ENCODE measurements at places on chromosomes 2 and 18.

DNA sequence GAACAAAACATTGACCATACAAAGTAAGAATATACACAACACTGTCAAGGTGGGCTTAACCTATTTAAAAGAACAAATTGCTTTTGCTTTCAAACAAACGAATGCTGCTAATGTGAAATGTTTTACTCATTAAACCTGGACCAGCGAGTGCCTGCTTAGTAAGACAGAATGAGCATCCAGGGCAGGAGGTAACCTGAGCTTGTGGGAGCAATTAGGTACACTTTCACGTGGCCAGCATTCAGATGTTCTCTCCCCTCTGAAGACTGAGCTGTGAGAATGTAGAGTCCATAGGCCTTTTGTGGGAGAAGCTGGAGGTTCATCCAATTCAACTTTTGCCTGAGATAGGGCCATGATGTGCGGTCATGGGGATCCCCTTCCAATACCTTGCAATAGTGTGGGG is 266.5 kb downstream of the TSN start:
- DNase-seq: no peak

GRCh38 chr18:61898640-61899101 is 5.9 kb upstream of the RNF152 start:
- DNase-seq: no peak

- DNase-seq: no peak
These were observed 152.8 kb downstream of the EHBP1 start for GRCh38 chr2:62858231-62858832.

DNA sequence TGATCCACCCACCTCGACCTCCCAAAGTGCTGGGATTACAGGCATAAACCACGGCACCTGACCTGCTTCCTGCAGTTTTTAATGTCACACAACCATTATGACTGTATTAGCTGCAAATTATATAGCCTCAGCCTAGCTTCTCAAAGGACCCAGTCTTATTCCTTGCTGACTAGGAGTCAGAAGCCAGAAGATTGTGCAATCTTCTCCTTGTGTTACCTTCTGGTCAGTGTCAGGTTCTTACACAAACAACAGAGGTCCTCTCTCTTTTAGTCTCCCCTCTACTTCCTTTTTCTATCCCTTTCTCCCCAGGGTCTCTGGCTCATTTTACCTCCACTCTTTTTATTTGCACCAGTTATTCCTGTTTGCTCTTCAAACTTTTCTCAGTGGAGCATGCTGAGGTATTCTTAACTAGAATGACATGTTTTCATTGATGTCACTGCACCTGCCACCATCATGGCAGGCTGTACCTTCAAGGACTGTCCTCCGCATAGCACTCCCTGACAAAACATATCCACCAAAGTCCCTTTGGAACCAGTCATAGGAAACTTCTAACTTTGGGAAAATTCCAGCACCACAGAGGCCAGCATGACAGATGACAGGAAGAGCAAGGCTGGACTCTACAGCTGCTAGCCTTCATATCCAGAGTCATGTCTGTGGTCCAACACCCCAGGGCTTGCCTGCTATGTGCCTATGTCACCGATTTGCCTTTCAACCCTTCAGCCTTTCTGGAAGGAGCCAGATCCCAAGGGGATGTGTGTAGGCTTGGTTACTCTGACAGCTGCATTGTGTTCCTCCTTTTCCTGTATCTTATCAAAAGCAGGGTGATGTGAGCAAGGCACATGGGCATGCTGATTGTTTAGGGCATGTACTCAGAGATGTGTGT is 45.2 kb upstream of the EPC2 start:
- DNase-seq: no peak

GRCh38 chr2:10193851-10194820 is 71.6 kb downstream of the RRM2 start:
- no peak for DNase-seq

DNA sequence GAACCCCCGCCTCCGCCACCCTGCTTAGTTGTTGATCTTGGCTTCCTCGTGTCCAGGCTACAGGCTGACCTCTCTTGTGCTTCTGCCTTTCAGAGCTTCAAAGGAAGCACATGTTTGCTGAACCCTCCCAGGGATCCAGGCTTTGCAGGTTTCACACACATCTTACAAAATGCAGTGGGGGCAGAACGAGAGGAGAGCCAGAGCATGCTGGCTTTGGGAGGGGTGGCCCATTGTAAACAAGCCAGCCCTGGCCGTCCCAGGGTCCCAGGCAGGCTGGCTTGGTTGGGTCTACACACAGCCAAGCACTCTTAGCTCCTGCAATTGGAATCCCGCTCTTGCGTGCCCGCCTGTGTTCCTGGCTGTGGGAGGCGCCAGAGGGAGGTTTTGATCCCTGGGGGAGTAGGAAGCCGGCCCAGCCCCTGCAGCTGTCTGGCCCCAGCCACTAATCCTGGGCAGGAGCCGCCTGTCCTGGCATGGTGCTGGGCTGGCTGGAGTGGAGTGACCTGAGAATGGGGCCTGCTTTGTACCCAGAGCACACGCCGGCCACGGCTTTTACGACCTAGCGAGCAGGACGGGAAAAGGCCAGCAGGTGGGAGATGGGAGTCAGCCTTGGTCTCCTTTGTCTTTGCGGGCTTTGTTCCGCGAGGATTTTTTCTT is 53.9 kb downstream of the SH3BP4 start:
- no peak for DNase-seq

GRCh38 chr2:137178951-137179377 is 413.6 kb downstream of the THSD7B start:
- no peak for DNase-seq

DNA sequence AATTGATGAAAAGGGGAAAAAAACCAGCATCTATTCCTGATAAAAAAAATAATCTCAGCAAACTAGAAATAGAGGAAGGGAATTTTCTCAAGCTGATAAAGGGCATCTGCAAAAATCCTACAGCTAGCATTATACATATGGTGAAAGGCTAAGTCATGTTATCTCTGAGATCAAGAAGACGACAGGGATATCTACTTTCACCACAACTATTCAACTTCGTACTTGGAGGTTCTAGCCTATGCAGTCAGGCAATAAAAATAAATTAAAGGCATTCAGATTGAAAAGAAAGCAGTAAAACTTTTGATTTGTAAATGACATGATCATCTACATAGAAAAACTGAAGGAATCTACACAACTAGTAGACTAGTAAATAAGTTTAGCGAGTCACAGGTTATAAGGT is 58.2 kb downstream of the CAB39 start:
- no peak for DNase-seq

DNA sequence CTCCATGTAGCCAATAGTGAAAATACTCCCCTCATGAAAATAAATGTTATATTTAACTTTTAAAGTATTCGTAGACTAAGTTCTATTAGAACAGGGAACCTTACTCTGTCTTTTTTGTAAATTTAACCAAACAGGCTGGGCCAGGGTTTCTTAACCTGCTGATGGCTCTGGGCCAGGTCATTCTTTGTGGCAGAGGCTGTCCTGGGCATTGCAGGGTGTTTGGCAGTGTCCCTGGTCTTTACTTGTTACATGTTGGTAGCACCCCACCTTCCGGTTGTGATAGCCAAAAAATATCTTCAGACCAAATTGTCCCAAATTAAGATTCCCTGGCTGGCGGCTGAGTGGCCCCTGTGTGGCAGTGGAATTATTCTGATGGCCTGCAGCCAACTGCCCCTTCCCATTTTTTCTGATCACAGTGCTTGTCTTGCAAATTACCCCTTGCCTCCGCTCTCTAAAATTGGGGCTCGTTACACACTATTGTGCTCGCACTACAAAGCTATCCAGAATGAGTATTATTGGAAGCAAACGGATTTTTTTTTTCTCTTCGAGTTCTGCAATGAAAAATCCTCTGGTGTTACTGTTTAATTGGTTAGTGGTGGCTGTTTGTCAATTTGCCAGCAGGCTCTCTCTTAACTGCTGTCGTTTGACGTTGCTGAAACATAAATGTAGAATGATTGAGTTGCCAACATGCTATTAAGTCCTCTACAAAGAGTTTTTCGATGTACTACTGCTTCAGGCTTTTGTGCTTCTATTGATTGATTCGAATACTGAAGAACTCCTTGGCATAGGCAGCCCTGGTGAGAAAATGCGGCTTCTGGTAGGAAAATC is 216.9 kb downstream of the SH3RF3 start:
- no peak for DNase-seq

DNA sequence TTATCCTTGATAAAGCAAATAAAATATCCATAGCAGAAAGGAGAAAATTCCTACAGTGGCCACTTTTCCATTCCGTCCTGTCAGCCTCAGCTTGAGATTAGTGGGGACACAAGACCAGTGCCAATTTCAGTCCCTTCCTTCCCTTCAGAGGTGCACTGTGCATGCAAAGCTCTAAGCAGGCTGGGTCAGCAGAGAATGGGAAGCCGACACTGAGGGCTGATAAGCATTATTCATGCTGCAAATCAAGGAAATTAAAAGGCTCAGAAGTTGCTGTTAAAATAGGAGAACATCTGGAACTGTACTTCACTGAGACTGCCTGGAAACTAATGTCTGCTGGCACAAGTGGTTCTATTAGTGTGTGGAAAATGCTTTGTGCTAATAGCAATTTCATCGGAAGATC is 534.3 kb downstream of the ADCYAP1 start:
- DNase-seq: no peak

DNA sequence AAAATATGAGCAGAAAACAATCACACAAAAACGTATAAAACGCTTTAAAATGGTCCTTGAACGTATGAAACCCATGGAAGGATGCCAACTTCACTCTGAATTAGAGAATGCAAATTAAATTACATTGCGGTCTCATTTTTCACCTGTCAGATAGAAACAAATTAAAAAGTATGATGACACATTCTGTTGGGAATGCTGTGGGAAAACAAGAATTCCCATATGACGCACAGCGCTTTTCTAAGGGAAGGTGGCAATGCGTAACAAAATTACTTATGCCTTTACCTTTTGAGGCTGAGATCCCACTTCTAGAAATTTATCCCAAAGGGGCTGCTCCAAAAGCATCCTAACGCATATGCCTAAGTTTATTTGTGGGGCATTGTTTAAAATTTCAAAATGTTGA is 3.8 kb upstream of the RPS7 start:
- DNase-seq: no peak

GRCh38 chr2:111139637-111140317 is 19.1 kb downstream of the BCL2L11 start:
- DNase-seq: no peak

DNA sequence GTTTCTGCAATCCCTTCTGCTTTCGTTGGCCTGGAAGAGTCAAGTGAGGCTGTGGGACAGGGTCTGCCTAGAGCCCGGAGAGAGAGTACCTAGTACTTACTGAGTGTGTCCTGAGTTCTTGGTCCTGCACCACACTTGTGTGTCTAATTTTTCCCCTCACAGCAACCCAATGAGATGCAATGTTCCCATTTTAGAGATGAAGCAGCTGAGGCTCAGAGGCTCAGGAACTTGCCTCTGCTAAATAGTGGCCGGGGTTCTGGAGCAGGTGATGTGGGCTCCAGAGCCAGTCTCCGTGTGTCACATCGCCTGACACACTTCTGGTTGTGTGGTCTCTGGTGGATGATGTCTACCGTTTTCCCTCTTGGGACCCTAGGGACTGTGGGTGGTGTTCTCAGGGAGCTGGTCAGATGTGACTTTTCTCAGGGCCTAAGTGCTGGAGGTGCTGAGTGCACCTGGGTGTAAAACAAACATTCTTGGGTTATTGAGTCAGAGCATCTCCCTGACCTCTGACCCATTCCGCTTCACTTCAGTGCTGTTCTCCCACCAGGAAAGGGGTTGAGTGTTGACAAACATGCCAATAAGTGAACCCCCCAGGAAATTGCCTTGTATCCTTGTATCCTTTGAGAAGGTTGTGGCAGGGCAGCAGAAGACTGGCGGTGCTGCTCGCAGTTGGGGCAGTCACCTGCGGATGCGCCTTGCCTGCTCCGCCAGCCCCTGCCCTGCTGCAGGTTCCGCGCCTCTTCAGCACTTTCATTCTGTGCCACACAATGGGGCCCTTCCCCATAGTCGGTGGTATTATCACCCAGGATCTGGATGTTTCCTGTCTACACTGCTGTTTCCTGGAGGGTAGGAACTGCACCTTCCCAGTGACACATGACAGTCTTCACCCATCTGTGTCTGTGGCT is 32.1 kb downstream of the HK2 start:
- no peak for DNase-seq

DNA sequence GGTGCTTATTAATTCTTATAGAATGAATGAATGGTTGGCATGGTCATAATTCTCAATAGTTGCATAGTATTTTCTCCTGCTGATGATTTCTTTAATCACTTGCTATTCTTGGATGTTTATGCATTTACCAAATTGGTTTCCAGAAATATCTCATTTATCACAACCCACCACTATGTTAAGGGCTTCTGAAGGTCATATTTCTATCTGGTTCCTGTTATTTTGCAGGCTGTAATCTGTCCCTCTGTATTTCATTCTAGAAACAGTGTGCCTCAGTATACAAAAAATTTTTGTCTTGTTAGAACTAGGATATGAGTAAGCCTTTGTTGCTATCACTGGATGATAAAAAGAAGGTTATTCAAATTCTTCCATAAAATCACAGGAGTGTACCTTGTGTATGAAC is 6.1 kb upstream of the ATP8B1 start:
- DNase-seq: no peak

- no peak for DNase-seq
These were observed 112.3 kb downstream of the ARHGAP15 start for GRCh38 chr2:143241403-143242088.

DNA sequence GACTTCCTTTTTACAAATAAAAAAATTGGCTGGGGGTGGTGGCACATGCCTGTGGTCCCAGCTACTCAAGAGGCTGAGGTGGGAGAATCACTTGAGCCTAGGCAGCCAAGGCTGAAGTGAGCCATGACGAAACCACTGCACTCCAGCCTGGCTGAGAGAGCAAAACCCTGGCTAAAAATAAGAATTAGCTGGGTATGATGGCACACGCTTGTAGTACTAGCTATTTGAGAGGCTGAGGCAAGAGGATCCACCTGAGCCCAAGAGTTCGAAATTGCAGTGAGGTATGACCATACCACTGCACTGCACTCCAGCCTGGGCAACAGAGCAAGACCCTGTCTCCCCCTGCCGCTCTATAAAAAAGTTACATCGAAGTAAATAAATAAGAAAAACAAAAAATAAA is 33.7 kb downstream of the GFPT1 start:
- no peak for DNase-seq

DNA sequence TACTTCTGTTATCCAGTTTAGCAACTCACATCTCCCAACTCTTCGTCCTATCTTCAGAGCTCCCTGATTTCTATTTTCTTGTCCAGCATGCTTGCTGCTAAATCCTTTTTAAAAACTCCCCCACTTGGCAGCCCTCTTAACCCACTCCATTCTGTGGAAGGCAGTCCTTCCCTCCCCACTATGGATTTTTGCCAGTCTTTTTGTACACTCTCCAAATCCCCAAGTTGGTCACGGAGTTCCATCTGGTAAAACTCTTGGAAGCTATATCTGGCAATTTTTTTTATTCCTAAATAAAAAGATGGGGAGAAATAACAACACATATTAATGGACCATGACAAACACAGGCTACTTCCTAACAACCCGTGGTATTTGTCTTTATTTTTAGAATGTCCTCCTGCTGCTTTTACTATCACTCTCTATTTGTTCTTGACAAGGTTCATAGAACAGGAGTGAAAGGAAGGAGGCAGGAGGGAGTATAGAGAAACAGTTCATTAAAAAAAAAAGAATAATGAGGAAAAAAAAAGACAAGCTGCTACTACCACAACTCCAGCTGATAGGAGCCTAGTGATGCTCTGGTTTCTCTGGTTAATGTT is 120.0 kb upstream of the THSD7B start:
- DNase-seq: no peak

Data from NCI-H1930 (cell line).